ENCODE measurements at places on chromosomes 1 and 21.

DNA sequence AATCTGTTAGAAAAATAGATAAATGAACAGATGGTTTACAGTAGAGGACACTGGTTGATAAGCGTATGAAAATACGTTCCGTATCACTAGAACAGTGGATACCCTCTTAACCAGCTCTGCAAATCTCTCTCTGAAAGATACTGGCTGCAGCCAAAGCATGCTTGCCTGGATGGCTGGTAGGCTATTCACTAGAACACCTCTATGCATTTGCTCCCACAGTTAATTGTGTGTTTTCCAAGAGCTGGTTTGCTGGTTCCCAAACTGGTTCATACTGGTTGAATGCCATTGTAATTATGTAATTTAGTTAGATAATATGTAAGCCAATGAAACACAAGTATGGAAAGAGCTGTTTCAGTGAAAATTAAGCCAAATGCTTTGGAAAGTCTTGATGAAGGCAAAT, 126.6 kb downstream of the C1orf21 start:
- DNase-seq, result no peak

GRCh38 chr21:36909423-36909822, 57.0 kb downstream of the HLCS start:
- DNase-seq, result no peak

DNA sequence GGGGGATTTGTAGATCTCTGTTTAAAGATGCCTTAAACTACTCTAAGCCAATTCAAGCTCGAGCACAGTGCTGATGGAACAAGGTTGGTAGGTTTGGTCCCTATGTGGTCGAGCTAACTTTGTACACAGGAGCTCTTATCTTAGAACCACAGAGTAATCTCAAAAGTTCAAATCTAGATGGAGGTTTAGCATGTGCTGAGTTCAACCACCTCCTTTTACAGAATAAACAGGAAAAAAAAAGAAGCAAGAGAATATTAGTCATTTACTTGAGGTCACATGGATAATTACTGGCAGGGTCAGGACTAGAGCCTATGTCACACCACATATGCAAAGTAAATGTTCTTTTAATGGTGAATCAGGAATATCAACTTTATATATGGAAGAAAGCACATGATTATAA, 86.2 kb downstream of the DTL start:
- no peak for DNase-seq

GRCh38 chr21:46455575-46456385, 2.9 kb upstream of the DIP2A start:
- peak; percentile 44 for DNase-seq

- DNase-seq, result no peak
Measured at GRCh38 chr1:109658533-109659042, 2.7 kb downstream of the GSTM4 start.

GRCh38 chr1:89657886-89658285, 25.0 kb downstream of the LRRC8C start:
- no peak for DNase-seq

- no peak for DNase-seq
Measured at GRCh38 chr1:68433395-68433794, 16.4 kb downstream of the RPE65 start.

- peak; percentile 17 for DNase-seq
Measured at GRCh38 chr1:157404063-157404501, 148.2 kb downstream of the FCRL5 start.

DNA sequence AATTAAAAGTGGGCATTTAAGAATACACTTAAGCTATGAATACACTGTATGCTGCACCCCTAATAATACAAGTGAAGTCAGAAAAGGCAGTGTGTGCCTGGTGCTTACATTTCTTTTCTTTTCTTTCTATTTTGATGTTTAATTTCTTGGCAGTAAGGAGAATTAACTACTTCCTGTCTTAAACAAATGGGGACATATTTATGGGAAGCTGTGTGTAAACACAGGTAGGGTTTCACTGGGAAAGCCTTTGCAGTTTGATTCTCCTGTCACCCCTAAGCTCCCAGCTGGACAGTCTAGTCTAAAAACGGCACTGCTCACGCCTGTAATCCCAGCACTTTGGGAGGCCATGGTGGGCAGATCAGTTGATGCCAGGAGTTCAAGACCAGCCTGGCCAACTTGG, 146.0 kb downstream of the MIS18A start:
- no peak for DNase-seq

- DNase-seq, result peak; percentile 98
Measured at GRCh38 chr1:2279210-2279639, 51.1 kb downstream of the SKI start.

- no peak for DNase-seq
Measured at GRCh38 chr1:230351514-230351913, 74.6 kb downstream of the PGBD5 start.

GRCh38 chr1:182677397-182678098, 6.8 kb downstream of the RGS8 start:
- no peak for DNase-seq

DNA sequence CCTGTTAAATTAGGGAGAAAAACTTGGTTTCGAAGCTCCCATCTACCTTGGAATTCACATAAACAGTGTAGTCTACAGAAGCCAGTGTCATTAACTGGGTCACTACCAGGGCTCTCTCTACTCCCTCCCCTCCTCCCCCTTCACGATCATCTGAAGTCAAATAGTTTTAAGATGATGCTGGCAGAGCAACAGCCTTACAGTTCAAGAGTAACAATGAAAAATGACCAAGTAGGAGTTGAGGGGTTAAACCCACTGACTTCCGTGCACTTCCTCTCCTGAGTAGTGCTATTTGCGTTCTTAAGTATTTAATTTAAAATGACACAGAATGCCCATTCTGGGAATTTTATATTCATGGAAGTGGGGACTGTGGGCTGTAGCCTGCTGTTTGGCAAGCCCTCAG, 236.9 kb downstream of the SIPA1L2 start:
- no peak for DNase-seq

GRCh38 chr1:154483941-154484803, 17.8 kb upstream of the TDRD10 start:
- DNase-seq, result no peak

- DNase-seq, result no peak
Measured at GRCh38 chr1:70947835-70948234, 99.8 kb downstream of the PTGER3 start.

GRCh38 chr1:21326861-21327344, 36.6 kb upstream of the ECE1 start:
- DNase-seq, result no peak

- DNase-seq, result no peak
Measured at GRCh38 chr21:30620522-30620921, at the start of gene KRTAP20-4. Gene KRTAP20-4, plus strand, starts transcription at chr21:30620627.

DNA sequence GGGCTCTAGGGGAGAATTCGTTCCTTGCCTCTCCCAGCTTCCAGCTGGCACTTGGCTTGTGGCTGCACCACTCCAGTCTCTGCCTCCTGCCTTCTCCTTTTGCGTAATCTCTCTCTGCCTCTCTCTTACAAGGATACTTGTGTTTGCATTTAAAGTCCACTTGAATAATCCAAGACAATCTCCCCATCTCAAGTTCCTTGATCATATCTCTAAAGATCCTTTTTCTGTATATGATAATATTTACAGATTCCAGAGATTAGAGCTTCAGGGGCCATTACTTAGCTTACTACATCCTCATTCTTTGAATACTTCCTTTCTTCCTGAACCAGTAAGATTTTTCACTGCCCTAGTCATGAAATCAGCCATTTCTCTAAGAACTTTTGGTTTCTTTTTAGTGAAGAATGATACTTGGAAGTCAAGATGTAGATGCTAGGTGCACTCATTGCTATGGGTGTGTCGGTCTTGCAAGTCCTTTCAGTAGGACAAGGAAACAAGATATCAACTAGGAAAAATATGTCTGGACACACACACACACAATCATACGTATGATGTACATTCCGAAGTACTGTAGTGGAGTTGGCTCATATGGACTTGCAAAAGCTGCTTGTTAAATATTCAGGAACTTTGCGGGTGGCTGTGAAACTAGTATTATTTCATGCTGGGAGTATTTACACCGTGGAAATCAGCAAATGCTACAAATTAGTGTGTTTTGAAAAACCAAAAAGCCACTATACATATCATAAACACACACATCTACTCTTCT, 20.8 kb upstream of the RLF start:
- DNase-seq, result no peak

DNA sequence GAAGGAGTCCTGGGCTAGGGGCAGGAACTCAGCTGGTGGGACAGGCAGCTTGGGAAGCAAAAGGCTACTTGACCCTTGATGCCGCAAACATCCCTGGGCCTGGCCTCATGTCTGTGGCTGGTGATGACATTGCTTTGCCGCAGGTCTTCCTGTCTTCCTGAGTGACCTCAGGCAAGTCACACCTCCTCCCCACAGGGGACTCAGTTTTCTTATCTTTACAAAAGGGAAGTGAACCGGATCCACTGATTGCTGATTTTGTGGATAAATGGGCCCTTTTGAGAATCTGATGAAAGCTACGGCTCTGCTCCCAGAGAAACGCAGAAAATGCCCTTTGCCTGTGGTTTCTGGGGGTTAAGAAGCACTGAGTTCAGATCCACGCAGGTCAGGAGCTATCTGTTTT, 20.7 kb downstream of the PLOD1 start:
- DNase-seq, result no peak

- DNase-seq, result no peak
Measured at GRCh38 chr1:25106352-25106751, 126.0 kb downstream of the SYF2 start.

- no peak for DNase-seq
Measured at GRCh38 chr1:209326076-209326475, 257.4 kb upstream of the CAMK1G start.

DNA sequence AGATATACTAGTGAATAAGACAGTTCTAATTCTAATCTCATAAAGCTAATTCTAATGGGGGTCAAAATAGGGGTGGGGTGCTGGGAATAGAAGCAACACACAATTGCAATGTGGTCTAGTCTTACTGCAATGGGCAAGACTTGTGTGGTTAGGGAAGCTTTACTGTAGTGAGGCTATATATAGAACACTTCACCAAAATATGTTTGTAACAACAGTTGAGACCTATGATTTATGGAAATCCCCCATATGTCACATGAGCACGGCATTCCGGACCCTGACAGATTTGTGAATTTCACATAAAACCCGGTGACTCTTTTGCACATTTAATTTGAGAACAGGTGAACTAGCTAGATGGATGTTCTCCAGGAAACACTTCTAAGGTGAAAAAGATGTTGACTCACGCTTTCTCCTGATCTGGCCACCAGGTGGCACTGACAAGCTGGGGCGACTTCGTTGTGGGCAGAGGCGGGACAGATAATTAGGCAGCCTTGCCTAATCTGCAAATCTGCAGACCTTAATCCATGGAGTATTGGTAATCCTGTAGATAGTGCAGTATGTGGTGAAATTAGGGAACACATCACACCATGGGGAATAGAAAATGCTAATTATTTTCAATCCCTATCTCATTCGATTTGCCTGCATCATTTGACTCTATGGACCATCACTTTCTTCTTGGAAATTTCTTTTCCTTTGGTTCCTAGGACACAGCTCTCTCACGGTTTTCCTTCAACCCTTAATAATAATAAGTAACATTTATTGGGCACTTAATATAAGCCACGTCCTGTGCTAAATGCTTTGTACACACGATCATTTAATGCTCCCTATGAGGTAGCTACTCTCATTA, 37.7 kb downstream of the KIAA0040 start:
- peak; percentile 28 for DNase-seq

- no peak for DNase-seq
Measured at GRCh38 chr1:17546946-17547670, 7.6 kb downstream of the ARHGEF10L start.

DNA sequence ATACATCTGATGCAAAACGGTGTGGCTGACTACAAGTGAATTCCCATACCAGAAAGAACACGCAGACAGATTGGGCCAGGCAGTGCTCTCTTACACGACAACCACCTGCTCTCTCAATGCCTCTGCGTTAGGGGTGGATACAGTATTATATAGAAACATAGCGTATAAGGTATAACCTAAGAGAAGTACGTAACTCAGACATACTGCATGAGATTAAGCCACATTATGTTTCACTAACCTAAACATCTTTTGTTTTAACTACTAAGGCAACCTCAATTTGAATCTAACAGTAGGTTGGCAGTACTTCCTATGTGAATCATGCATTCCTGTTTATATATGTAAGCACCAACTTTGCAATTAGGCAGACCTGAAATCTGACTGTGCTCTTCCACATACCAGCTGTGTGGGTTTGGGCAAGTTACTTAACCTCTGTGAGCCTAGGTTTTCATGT, 58.1 kb upstream of the COA6 start:
- DNase-seq, result no peak

DNA sequence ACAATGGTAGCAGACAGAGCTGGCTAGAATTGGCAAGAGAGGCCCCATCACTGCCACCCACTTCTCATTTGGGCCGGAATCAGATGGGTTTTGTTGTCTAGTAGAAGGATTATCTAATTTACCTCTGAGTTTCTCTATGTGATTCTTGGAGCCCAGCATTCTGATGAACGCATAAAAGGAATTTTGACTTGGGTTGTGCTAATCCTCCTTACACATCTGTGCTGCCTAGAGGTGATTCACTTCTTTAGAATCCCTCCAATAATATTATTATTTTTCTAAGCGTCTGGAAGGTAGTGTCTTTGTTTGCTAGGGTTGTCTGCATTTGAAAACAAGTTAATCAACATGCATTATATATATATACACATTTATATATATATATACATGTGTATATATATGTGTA, 118.1 kb downstream of the RUNX1 start:
- DNase-seq, result no peak

DNA sequence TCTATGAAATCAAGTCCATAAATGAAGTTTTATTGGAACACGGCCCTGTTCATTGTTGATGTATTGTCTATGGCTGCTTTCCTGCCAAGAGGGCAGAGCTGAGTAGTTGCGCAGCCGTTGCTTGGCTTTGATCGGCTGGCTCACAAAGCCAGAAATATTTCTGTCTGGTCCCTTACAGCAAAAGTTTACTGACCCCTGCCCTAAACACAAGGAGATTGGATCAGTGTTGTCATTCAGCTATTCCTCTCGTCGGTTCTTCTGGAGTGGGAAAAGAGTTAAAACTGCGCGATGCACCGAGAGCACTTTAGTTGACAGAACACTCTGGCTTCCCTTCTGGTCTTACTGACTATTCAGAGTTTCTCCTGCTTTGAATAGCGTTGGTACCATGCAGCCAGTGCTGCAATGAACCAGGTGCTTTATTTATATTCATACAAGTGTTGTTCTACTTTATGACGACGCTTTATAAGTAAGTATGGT, 868 bp downstream of the ZBTB40 start:
- peak; percentile 55 for DNase-seq

- peak; percentile 45 for DNase-seq
Measured at GRCh38 chr1:24364975-24365678, 46.0 kb downstream of the GRHL3 start.

DNA sequence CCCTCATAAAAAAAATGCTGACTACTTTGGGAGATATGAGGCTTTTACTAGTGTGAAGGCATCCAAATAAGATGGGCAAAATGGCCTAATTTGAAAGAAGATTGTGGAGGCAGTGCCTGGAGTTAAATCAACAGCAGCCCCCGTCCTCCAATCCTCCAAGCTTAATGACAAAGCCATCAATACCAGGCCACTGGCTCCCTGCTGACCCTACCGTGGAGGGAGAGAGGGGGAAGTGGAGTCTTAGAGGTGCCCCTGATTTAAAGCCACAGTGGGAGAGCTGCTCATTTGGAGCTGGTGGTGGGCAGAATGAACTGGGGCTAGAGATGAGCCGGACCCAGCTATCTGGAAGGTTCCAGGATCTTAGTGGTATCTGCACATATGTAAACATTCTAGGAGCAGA, 24.3 kb upstream of the KNCN start:
- no peak for DNase-seq
